ENCODE measurements at places on chromosomes 12 and 14. TPM values are rescaled to one million over a fixed set of nuclear protein-coding genes. Genes with fewer than 3 reads are reported as not detected.

The KCNK13 gene
- 0.33 TPM for total RNA-seq

The BCL11B gene
- total RNA-seq = 0.34 TPM

The GYS2 gene
- total RNA-seq = not detected

DNA sequence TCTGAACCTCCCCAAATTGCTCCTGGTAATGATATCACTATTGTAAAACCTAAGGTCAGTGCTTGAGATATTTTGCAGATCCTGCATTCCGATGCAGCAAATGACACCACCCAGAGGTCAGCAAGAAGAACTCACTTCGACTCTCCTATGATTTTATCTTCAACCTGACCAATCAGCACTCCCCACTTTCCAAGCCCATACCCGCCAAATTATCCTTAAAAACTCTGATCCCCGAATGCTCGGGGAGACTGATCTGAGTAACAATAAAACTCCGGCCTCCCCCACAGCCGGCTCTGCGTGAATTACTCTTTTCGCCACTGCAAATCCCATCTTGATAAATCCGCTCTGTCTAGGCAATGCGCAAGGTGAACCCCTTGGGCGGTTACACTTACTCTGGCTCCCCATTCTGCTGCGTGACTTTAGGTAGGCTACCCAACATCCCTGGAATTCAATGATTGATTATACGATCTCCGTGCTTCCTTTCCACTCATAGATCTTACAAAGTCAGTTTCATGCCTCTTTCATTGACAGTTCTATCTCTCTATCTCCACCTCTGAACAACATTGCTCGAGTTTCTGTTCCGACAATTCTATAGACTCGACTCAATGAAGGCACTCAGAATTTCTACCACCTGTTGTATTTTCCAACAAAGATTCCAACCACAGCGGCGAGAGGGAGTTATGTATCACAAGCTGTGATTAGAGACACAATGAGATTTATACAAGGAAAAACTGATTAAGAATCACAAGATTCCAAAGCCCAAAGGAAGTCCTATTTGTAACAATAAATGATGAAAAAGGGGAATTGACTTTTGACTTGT lies 939 bp downstream of the NPC2 start:
- DNase-seq = no peak

GRCh38 chr12:124734224-124734788 lies 129.4 kb downstream of the SCARB1 start:
- DNase-seq = no peak

- DNase-seq = no peak
Measured at GRCh38 chr12:24363177-24363754, 413.8 kb upstream of the SOX5 start.

GRCh38 chr14:21215130-21215878 lies 53.9 kb downstream of the HNRNPC start:
- no peak for DNase-seq

DNA sequence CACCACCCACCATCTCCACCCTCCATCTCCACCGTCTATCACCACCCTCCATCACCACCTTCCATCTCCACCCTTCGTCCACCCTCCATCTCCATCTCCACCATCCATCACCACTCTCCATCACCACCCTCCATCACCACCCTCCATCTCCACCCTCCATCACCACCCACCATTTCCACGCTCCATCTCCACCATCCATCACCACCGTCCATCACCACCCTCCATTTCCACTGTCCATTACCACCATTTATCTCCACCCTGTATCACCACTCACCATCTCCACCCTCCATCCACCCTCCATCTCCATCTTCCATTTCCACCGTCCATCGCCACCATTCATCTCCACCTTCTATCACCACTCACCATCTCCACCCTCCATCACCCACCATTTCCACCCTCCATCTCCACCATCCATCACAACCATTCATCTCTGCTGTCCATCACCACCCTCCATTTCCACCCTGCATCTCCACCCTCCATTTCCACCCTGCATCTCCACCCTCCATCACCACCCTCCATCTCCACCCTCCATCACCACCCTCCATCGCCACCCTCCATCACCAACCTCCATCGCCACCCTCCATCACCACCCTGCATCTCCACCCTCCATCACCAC lies 6.1 kb upstream of the CEP170B start:
- no peak for DNase-seq

DNA sequence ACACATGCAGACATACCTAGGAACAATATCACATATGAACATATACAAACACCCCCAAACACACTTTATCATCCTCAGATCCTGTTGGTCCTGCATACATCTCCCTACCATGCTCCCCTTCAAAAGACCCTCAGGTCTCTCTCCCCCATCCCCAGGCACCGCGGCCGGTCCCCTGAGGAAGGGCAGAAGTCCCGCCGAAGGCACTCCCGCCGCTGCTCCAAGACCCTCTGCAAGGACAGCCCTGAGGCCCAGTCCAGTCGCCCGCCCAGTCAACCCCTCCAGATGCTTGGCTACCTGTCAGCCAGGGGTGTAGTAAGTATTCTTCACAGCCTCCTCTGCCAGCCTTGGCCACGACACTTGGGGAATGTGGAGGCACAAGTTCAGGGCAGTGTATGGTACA lies 48.2 kb upstream of the HSPB8 start:
- no peak for DNase-seq

DNA sequence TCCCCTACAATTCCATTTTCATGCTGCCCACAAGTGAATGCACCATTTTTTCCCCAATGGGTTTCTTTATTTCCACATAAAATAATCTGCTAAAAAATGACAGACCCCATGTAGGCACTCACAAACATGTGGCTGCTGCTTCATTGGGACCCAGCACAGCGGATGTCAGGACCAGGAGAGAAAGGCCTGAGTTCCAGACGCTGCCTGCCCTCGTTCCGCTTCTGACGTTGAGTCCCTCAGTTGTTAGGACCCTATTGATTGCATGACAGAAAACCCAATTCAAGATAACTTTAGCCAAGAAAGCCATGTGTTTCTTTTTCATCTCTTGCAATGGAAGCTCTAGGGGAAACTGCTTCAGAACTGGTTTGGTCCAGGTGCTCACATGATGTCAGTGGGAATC lies 34.6 kb downstream of the ADGRD1 start:
- DNase-seq = no peak

GRCh38 chr12:64059685-64060084 lies 162.4 kb downstream of the KICS2 start:
- no peak for DNase-seq

- no peak for DNase-seq
Measured at GRCh38 chr12:30797689-30798088, 42.9 kb upstream of the CAPRIN2 start.

DNA sequence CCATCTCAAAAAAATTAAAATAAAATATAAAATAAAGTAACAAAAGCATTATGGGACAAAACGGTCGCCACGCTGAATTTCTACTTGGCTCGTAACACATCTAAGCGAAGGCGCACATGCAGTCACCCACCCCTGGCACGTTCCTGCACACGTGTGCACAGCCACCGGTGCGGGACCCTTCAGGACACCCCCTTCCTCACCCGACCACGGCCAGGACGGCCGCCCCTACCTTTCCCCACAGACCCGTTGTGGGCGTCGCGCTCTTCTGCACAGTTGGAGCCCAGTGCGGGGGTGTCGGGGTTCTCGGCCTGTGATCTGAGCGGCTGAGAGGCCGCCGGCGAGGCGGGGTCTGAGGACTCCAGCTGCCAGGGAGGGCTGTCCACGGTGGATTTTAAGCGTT lies 44.4 kb upstream of the GPR68 start:
- DNase-seq = no peak

GRCh38 chr14:73245480-73246325 lies 8.4 kb downstream of the PAPLN start:
- no peak for DNase-seq

- no peak for DNase-seq
Measured at GRCh38 chr12:94264736-94265485, 116.5 kb downstream of the PLXNC1 start.

DNA sequence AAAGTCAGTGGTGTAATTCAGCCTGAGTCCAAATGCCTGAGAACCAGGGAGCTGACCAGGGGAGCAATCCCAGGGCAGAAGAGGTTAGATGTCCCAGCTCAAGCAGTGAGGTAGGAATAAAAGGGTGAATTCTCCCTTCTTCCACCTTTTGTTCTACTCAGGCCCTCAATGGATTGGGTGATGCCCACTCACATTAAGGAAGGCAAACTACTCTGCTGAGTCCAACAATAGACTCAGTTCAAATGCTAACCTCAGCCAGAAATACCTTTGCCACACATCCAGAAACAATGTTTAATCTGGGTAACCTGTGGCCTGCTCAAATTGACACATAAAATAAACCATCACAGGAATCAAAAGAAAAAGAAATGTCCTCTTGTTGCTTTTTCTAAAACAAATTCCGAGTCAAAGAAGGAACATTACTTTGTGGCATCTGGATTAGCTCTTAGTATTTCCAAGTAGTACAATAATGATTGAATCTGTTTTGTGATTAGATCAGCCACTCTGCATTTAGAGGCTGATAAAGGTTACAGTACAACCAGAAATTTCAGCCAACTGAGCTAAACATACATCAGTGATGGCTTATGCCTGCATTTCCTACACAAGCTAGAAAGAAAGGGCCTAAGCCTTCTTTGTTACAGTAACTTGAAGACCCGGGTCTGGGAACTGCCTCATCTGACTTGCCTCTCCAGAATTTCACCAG lies 43.6 kb upstream of the TRIM9 start:
- DNase-seq = no peak

DNA sequence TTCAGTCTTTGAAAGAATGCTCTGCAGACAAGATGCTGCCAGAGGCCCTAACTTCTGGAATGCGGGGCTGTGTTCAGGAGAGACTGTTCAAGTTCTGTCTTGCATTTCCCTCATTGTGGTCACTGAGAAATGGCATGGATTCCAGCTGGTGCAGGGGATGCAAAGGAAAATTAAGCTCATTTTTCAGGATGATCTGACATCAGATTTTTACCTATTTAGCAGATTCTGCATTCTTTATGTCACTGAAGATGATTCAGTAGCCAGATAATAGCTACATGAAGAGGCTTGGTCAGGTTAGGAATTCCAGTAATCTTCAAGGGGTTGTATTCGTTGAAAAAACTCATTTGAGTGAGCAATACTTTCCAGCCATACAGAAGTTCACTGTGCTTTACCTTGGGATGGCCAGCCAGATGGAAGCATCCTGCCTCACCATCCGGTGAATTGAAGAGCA lies 16.1 kb upstream of the MFAP5 start:
- DNase-seq = no peak

- DNase-seq = no peak
Measured at GRCh38 chr12:32692358-32692757, 13.3 kb downstream of the DNM1L start.

GRCh38 chr12:106814714-106815113 lies 40.2 kb downstream of the RIC8B start:
- DNase-seq = no peak

DNA sequence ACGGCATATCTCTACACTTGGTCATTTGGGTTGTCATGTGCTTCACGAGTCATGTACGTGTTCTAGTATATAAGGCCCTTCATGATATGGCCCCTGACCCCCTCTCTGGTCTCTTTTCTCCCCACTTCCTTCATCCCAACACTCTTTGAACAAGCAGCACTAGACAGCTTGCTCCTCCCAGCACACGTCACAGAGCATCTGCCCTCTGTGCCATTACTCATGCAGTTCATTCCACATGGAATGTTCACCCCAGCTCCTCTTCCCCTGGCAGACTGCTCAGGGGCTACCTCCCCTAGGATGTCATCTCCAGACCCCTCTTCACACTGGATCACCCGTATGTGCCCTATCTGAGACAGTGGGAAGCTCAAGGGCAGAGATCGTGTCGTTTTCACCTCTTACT lies 14.1 kb upstream of the LRP1-AS start:
- no peak for DNase-seq
